ENCODE measurements at places on chromosomes 3 and 15.

GRCh38 chr15:37361621-37362020 is 261.3 kb upstream of the MEIS2 start:
- H3K36me3 ChIP-seq: no peaks in the 10 kb centered on the region
- H3K27me3 ChIP-seq: no peaks in the 10 kb centered on the region
- H3K27ac ChIP-seq: no peak overlapping the region
- no peak overlapping the region for H3K4me3 ChIP-seq

DNA sequence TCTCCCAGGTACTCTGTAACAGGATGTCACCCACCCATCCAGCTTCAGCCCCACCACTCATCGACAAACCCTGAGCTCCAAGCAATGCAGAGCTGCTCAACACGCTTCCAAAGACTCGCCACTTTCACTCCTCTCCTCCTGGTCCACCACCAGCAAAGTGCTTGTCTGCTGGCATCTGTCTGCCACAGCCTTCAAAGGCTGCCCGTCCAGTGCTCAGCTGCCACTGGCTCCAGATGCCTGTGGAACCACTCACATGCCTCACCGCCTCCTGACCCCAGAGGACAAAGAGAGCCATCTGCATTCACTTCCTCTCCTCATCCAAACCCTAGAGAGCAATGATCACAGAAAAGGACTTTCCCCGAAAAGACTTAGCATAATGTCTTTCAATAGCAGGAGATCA is 109.5 kb upstream of the OCA2 start:
- H3K27me3 ChIP-seq: no peaks in the 10 kb centered on the region
- no peak overlapping the region for H3K27ac ChIP-seq
- H3K36me3 ChIP-seq: no peaks in the 10 kb centered on the region

DNA sequence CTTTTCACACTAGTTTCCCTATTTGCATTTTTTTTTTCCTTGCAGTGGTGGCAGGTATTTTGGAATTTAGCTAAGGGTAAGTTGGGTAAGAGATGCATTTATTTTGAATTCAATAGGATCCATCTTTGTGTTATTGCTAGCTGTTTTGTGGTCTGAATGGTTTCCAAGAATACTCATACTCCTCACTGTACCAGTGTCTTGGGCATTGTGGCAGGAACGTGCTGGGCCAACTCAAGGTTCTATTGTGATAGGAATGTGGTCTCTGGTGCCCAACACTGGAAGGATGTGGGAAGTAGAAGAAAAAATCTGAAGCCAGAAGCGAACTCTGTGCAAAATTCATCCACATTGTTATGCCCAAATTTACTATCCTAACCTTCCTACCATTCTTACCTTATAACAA is 135.6 kb downstream of the RBMS3 start:
- no peak overlapping the region for H3K4me3 ChIP-seq
- peaks cover 36% of the 10 kb centered on the region for H3K4me1 ChIP-seq
- H3K36me3 ChIP-seq: no peaks in the 10 kb centered on the region
- no peak overlapping the region for H3K27ac ChIP-seq

GRCh38 chr3:173913974-173914421 is 516.5 kb downstream of the NLGN1 start:
- 0 out of 2 replicates have a peak overlapping the region, but pooled peaks have one; percentile 8 for H3K27ac ChIP-seq
- peak; percentile 37 for DNase-seq
- H3K4me1 ChIP-seq: peaks cover 44% of the 10 kb centered on the region
- H3K36me3 ChIP-seq: no peaks in the 10 kb centered on the region
- H3K4me3 ChIP-seq: no peak overlapping the region

GRCh38 chr15:50128266-50128665 is 9.2 kb upstream of the ATP8B4 start:
- H3K4me3 ChIP-seq: no peak overlapping the region
- H3K27me3 ChIP-seq: no peaks in the 10 kb centered on the region
- H3K36me3 ChIP-seq: no peaks in the 10 kb centered on the region
- DNase-seq: peak; percentile 27
- H3K27ac ChIP-seq: no peak overlapping the region
- H3K4me1 ChIP-seq: peaks cover 5% of the 10 kb centered on the region

- no peaks in the 10 kb centered on the region for H3K27me3 ChIP-seq
These were observed 662.0 kb upstream of the GBE1 start for GRCh38 chr3:82423268-82424030.

- no peak overlapping the region for H3K27ac ChIP-seq
- DNase-seq: no peak
- no peaks in the 10 kb centered on the region for H3K27me3 ChIP-seq
These were observed 173.8 kb upstream of the TLE3 start for GRCh38 chr15:70271422-70272088.

DNA sequence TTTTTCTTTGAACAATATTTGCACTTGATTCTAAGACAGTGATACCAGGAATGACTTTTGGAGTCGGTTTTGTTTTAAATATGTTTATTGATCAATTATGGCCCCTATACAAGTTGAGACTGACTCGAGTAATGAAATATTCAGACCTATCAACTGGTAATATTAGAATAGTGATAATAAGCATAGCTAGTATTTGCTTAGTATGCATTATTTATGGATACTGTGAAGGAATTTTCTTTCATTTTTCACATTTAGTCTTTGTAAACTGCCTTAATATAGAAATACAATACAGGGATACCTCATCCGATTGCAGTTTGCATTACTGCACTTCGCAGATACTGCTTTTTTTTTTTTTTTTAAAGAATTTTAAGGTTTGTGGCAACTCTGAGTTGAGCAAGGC is 107.9 kb downstream of the CNTN4 start:
- no peaks in the 10 kb centered on the region for H3K4me1 ChIP-seq
- H3K36me3 ChIP-seq: no peaks in the 10 kb centered on the region
- H3K27ac ChIP-seq: no peak overlapping the region
- H3K4me3 ChIP-seq: no peak overlapping the region
- no peaks in the 10 kb centered on the region for H3K27me3 ChIP-seq

- H3K4me1 ChIP-seq: no peaks in the 10 kb centered on the region
- H3K27ac ChIP-seq: no peak overlapping the region
- no peak for DNase-seq
- H3K4me3 ChIP-seq: no peak overlapping the region
- H3K36me3 ChIP-seq: no peaks in the 10 kb centered on the region
These were observed 19.8 kb upstream of the TNFSF10 start for GRCh38 chr3:172542999-172543398.

DNA sequence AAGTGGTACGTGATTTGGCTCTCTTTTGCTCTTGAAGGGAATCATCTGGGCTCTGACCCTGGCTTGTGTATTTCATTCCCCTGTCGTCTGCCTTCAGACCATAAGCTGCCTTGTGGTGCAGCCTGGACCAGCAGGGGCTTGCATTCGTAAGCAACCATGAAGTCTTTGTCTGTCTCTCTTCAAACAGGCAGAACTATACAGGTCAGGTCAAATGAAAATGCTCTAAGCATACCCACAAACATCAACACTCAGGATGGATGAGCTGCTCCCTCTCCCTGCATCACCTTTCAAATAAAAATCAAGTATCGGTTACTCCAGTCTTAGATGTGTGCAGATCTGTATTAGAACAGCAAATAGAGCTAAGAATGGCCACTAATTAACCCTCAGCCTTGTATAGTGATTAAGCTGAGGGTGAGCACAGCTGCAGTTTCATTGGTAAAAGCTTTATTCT is 268.6 kb upstream of the UBE2E1 start:
- H3K27me3 ChIP-seq: no peaks in the 10 kb centered on the region
- H3K4me1 ChIP-seq: peaks cover 16% of the 10 kb centered on the region
- no peak overlapping the region for H3K4me3 ChIP-seq
- no peaks in the 10 kb centered on the region for H3K36me3 ChIP-seq

GRCh38 chr3:23256741-23257435 is 53.8 kb downstream of the UBE2E2 start:
- DNase-seq: no peak
- no peaks in the 10 kb centered on the region for H3K4me1 ChIP-seq
- no peaks in the 10 kb centered on the region for H3K36me3 ChIP-seq
- no peaks in the 10 kb centered on the region for H3K27me3 ChIP-seq
- H3K4me3 ChIP-seq: no peak overlapping the region
- no peak overlapping the region for H3K27ac ChIP-seq

DNA sequence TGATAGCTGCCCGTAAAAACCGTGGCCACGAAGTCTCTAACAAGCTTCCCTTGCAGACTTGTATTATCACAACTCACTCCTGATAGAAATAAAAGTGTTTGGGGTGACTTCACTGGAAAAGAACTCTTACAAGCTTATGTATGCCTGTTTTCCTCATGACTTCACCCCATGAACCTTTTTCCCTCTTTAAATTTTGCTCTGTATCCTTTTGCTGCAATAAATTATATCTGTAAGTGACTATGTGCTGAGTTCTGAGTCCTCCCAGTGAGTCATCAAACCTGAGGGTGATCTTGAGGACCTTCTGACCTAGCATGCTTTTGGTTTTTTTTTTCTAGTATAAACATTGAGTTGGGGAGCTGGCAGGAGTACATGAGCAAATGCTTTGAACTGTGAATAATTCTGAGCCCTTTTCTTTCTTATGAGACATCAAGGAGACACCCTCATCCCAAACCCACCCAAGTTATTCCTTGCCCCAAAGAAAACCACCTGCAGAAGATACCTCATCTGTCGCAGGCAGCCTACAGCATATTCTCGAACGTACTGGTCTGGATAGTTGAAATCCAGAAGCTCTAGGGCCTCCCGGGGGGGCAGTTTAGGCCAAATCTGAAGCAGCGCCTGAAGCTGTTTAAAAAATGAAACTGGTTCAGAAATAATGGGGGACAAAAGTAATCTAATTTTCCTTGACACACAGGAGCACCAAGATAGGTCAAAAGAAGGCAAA is 85.9 kb downstream of the FAIM start:
- no peak overlapping the region for H3K4me3 ChIP-seq
- no peaks in the 10 kb centered on the region for H3K27me3 ChIP-seq
- no peaks in the 10 kb centered on the region for H3K4me1 ChIP-seq
- no peak overlapping the region for H3K27ac ChIP-seq
- no peaks in the 10 kb centered on the region for H3K36me3 ChIP-seq

- no peaks in the 10 kb centered on the region for H3K36me3 ChIP-seq
- DNase-seq: no peak
- 0 out of 2 replicates have a peak, but pooled peaks cover 7% of the 10 kb centered on the region for H3K4me1 ChIP-seq
These were observed 64.6 kb downstream of the ESYT3 start for GRCh38 chr3:138498991-138499390.

- H3K4me3 ChIP-seq: no peak overlapping the region
- H3K36me3 ChIP-seq: no peaks in the 10 kb centered on the region
- H3K27me3 ChIP-seq: no peaks in the 10 kb centered on the region
- no peaks in the 10 kb centered on the region for H3K4me1 ChIP-seq
- DNase-seq: no peak
- H3K27ac ChIP-seq: no peak overlapping the region
These were observed 84.5 kb upstream of the GALNT15 start for GRCh38 chr3:16090024-16090423.

GRCh38 chr3:190119461-190120268 is 1.0 kb downstream of the P3H2 start:
- H3K4me3 ChIP-seq: peak overlapping the region; percentile 80
- peaks cover 34% of the 10 kb centered on the region for H3K4me1 ChIP-seq
- peaks cover 3% of the 10 kb centered on the region for H3K36me3 ChIP-seq

GRCh38 chr15:62067448-62068044 is 769 bp downstream of the C2CD4A start:
- H3K36me3 ChIP-seq: no peaks in the 10 kb centered on the region
- H3K4me3 ChIP-seq: peak overlapping the region; percentile 58
- H3K4me1 ChIP-seq: peaks cover 18% of the 10 kb centered on the region
- no peak overlapping the region for H3K27ac ChIP-seq
- H3K27me3 ChIP-seq: peaks cover 72% of the 10 kb centered on the region

- no peaks in the 10 kb centered on the region for H3K4me1 ChIP-seq
- H3K4me3 ChIP-seq: no peak overlapping the region
- no peak for DNase-seq
- peak overlapping the region; percentile 12 for H3K27ac ChIP-seq
- H3K27me3 ChIP-seq: no peaks in the 10 kb centered on the region
These were observed 14.7 kb downstream of the THBS1 start for GRCh38 chr15:39595338-39596221.

- peaks cover 14% of the 10 kb centered on the region for H3K4me1 ChIP-seq
- H3K27ac ChIP-seq: no peak overlapping the region
- DNase-seq: no peak
- no peaks in the 10 kb centered on the region for H3K36me3 ChIP-seq
- no peak overlapping the region for H3K4me3 ChIP-seq
- H3K27me3 ChIP-seq: no peaks in the 10 kb centered on the region
These were observed 5.9 kb downstream of the ZBTB20 start for GRCh38 chr3:115141033-115141757.

DNA sequence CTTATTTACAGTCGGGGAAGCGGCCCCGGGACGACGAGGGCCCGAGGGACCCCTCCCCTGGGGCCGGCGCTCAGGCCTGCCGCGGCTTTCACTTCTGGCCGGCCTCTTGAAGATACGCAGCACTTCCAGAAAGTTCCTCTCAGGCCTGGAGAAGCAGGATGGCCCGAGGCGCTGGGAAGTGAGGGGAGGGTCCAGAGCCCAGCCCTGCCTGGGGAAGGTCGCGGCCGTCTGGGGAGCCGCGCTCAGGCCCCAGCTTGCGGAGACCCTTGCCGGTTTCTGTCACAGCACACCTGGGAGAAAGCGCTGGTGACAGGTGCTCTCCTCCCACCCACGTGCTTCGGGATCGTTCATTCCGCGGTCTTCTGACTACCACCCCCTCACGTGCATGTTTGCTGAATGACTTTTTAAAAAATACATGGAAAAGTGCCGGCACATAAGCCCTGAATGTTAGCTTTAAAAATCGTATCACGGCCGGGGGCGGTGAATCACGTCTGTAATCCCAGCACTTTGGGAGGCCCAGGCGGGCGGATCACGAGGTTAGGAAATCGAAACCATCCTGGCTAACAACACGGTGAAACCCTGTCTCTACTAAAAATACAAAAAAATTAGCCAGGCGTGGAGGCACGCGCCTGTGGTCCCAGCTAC is 727 bp upstream of the TM2D3 start:
- H3K4me3 ChIP-seq: peak overlapping the region; percentile 83
- peaks cover 4% of the 10 kb centered on the region for H3K36me3 ChIP-seq
- no peak overlapping the region for H3K27ac ChIP-seq
- peak; percentile 54 for DNase-seq

DNA sequence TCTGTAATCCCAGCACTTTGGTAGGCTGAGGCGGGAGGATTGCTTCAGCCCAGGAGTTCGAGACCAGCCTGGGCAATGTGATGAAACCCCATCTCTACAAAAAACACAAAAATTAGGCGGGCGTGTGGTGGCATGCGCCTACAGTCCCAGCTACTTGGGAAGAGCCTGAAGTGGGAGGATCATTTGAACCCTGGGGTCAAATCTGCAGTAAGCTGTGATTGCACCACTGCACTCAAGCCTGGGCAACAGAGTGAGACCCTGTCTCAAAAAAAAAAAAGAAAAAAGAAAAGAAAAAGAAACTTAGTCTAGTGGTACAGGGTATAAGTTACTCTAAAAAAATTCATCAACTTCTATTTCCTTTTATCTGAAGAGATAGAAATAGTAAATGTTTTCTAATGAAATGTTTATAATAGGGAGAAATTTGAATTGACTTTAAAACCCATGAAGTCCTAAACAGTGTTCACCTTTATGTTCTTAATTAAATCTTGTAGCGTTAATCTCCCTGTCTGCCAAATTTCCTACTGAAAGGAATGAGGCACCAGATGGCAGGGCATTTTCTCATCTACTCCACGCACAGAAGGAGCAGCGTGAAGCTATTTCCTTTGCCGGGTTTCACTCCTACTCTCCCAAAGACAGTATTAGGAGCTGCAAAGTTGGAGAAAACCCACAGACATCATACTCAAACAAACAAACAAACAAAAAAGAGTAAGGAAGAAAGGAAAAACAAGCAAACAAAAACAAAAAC is 1.9 kb downstream of the PCLAF start:
- H3K36me3 ChIP-seq: peaks cover 9% of the 10 kb centered on the region
- no peak for DNase-seq
- H3K27me3 ChIP-seq: peaks cover 35% of the 10 kb centered on the region
- H3K27ac ChIP-seq: no peak overlapping the region

- no peak overlapping the region for H3K4me3 ChIP-seq
- H3K27ac ChIP-seq: no peak overlapping the region
- no peaks in the 10 kb centered on the region for H3K27me3 ChIP-seq
- no peaks in the 10 kb centered on the region for H3K4me1 ChIP-seq
These were observed 170.2 kb upstream of the TLE3 start for GRCh38 chr15:70267879-70268278.
